Inflammatory macrophage (primary cell): ENCODE measurements at places on chromosomes 11 and 22.
A peak's percentile ranks its signal among the peaks of the same experiment; 100 is the strongest.

DNA sequence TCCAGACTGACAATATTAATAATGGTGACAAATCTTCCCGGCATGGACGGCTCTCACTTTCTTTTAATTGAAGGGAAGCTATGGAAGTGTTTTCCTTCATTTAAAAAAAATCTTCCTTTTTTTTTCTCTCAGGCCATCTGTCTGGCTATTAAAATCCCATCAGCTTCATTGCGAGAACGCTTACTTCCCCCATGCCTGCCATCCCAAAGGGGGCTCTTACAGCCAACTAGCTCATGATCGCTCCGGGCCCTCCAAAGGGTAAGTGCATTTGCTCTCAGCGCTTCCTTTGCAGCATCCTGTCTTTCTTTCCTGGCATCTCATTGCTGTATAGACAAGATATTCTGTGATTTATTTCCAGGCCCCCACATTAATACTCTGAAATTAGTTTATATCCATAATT lies 20.7 kb downstream of the CACNG2 start:
- no peak for DNase-seq

DNA sequence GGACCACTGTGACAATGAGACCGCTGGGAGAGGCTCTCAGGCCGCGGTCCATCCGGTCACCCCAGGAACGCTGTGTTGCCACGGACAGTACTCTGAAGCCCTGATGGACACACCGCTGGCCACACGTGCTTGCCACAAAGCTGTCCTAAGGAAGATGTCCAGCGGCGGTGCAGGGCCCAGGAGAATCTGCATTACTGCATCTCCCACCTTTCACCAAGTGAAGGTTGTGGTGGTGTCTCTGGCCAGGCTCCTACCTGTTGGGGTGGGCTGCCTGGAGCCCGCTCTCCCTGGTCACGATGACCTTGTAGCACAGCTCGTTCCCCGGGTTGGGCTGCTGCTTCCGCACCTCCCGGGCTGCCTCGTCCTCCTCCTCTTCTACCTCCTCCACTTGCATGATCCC lies 4.2 kb downstream of the TTLL12 start:
- no peak for DNase-seq

GRCh38 chr11:23453522-23453921 lies 593.2 kb upstream of the CCDC179 start:
- DNase-seq, result no peak

GRCh38 chr11:112889446-112889845 lies 71.8 kb upstream of the NCAM1 start:
- DNase-seq, result no peak

- peak; percentile 41 for DNase-seq
Observed at GRCh38 chr22:38706101-38706900, 557 bp downstream of the GTPBP1 start.

DNA sequence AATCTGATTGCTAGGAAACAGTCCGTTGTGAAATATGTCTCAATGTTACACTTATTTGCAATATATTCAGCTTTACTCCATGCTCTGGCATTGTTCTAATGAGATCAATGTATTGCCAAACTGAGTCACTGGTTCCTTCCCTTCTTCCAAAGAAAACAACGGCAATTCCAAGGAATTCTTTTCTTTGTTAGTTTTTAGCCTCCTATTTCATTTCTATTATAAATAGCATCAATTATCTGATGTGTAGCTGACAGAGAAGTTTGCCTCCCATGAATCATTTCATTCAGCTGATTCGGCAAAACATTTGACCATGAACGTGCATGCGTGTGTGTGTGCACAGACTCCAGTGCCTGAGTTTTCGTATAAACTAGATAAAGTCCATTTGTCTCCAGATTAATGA lies 346.8 kb downstream of the ETS1 start:
- DNase-seq, result no peak

GRCh38 chr11:116311206-116311605 lies 461.6 kb downstream of the BUD13 start:
- DNase-seq, result no peak

DNA sequence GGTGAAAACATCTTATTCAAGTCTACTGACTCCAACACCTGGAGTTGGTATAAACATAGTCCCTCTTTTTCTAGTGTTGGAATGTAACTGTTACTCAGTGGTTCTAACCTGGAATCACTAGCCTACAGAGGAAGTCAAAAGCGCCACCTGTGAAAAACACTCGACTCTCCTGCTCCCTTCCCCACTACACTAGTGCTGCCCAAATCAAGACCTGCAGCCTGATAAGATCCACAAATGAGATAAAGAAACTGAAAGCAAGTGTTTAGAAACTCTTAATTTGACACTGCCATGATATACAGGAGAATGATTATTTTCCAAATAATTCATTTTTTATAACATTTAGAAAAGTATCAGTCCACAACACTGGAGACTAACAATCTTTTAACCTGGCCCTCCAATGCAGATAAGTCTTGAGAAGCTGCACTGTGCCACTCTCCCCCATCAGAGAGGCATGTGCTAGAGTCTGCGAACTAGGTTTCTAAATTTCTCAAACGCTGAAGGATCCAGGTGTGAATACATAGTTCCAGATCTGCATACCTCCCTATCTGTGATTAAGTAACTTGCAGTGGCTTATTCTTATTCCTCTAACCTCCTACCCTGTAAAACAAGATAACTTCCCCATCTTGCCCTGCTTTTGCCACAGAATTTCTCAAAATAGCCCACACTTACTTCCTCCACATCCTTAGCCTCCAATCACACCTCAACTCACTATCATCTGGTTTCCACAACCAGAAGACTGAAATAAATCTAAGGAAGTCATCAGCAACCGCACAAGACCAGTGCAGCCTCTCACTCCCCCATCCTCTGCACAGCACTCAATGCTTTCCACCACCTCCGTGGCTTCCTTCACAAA lies 88.1 kb downstream of the RRAS2 start:
- peak; percentile 89 for DNase-seq

GRCh38 chr11:117097014-117097388 lies 1.2 kb downstream of the SIK3 start:
- no peak for DNase-seq

DNA sequence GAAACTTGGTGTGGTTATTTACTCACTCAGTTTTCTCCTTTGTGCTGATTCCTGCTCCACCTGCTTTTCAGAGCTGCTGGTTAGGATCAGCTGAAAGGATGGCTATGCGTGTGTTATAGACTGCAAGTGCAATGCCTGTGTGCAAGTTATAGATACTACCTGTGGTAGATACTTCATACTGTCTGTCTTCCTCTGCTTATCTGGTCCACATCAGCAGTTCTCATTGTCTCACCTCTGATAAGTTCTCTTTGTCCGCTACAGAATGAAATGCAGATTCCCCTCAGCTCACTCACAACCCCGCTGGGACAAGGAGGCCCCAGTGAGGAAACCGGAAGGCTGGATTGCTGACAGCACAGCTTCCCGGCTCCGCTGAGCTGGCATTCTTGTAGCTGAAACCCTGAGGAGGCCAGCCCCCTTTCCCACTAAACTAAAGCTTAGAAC lies 37.5 kb upstream of the LYVE1 start:
- DNase-seq, result peak; percentile 63

GRCh38 chr22:39877079-39877845 lies 16.3 kb downstream of the ENTHD1 start:
- DNase-seq, result no peak

- no peak for DNase-seq
Observed at GRCh38 chr11:118338637-118339061, 3.9 kb downstream of the CD3D start.

DNA sequence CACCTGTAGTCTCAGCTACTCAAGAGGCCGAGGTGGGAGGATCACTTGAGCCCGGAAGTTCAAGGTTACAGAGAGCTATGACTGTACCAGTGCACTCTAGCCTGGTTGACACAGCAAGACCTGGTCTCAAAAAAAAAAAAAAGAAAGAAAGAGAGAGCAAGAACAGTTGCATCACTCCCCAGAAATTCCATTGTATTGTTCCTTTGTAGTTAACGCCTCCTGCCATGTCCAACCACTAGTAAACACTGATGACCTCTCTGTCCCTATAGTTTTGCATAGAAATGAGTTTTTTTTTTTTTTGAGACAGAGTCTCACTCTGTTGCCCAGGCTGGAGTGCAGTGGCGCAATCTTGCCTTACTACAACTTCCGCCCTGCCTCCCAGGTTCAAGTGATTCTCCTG lies 10.8 kb downstream of the PATL1 start:
- DNase-seq, result no peak

GRCh38 chr11:134345237-134345550 lies 13.4 kb downstream of the GLB1L2 start:
- no peak for DNase-seq

DNA sequence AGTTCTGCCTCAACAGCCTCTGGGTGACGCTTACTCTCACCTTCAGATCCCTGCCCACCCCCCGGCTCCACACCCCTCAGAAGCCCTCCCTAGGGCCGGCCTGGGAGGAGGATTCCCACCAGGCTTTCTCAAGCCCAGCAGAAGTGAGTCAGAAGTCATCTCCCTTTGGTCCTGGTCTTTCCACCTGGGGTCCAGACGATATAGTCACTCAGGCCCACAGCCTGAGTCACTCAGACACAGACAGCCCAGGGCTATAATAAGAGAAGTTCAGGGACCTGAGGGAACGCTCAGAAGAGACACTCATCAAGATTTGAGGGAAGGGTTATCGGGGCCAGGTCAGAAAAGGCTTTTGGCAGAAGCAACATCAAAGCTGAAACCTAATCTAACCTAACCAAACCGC lies 127.1 kb downstream of the SPATA19 start:
- no peak for DNase-seq

GRCh38 chr11:122313581-122313980 lies 197.6 kb upstream of the BLID start:
- no peak for DNase-seq

DNA sequence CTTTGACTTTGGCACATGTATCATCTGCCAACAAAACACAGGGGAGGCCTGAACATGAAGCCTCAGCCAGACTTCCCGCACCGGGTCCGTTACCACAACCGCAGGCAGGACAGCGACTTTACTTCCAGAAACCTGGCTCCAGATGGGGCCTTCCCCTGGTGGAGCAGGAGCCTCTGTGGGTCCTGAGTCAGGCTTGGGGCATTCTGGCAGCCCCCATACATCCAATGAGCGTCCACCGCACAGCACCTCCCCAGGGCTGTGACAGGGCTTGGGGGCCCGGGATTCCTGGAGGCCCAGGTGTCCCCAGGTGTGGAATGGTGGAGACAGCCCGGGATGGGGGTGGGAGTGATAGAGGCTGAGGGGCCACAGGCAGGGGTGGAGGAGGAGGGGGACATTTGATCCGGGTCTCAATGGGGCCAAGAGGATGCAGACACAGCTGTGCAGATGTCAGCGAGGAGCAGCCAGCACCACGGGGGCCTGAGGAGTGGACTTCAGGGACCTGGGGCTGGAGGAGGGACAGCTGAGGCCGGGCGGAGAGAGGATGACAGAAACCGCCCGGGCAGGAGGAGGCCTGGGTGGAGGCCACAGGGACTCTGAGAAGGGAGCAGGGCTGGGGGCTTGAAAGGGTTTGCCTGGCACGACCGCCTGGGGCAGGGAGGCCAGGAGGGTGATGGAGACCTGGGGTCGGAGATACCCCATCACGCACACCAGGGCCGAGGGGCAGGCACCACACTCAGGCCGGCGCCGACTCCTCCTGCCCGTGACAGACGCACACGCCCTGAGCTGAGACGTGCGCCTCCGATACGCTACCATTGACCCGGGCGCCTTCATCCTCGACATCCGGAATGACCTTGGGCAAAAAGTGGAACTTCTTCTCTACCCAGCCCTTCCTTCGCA lies 8.6 kb downstream of the TTLL8 start:
- DNase-seq, result no peak

DNA sequence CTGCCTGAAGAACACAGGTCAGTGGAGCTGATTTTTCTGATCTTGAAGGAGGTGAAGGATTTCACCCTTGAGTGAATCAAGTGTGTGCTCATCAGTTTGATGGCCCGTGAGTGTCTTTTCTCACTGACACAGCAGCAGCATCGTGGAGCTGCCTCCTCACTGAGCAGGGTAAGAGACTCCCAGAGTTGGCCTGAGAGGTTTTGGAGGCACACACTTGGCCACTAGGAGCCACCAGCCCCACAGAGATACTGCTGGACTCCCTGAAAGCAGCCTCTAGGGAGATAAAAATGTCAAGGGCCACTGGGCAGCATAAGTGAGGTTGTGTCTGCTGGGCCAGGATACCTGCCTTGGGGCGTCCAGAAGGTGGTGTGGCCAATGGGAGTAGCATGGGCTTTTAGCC lies 245.4 kb downstream of the GRIK4 start:
- DNase-seq, result no peak

- DNase-seq, result no peak
Observed at GRCh38 chr11:93740031-93740729, 1.1 kb downstream of the TAF1D start.

GRCh38 chr11:68436985-68437926 lies 23.3 kb upstream of the PPP6R3 start:
- peak; percentile 63 for DNase-seq

DNA sequence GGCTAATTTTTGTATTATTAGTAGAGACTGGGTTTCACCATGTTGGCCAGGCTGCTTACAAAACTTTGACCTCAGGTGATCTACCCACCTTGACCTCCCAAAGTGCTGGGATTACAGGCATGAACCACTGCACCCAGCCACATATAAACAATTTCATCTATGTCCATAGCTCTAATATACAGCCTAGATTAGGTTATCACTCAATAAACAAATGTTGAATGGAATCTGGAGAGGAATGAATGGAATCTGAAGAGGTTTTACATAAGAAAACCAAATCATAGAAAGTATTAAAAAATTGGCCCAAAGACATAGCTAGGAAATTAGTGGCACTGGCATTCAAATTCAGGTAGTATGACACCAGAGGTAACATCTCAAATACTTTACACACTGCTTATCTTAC lies 1401.4 kb upstream of the TENM4 start:
- no peak for DNase-seq

GRCh38 chr11:21930408-21930807 lies 262.5 kb upstream of the ANO5 start:
- no peak for DNase-seq

GRCh38 chr22:39240831-39241793 lies 3.7 kb downstream of the PDGFB start:
- no peak for DNase-seq

- DNase-seq, result no peak
Observed at GRCh38 chr11:120385110-120385509, 48.9 kb downstream of the ARHGEF12 start.

DNA sequence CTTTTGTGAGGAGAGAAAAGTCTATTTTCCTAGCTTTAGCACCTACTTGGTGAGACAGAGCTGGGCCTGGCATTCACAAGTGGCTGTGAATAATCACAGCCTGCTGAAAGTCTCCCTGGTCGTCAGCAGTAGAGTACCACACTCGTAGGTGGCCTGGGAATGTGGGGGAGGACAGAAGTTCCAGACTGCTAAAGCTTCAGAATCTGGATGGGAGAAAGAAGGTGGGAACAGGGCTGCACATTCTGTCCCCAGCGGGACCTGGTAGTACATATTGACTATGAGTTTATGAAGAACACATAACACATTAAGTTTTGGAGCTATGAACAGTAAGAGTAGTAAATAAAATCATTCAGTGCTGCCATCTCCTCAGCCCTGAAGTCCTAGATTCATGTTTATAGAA lies 19.0 kb upstream of the LIMK2 start:
- DNase-seq, result no peak

DNA sequence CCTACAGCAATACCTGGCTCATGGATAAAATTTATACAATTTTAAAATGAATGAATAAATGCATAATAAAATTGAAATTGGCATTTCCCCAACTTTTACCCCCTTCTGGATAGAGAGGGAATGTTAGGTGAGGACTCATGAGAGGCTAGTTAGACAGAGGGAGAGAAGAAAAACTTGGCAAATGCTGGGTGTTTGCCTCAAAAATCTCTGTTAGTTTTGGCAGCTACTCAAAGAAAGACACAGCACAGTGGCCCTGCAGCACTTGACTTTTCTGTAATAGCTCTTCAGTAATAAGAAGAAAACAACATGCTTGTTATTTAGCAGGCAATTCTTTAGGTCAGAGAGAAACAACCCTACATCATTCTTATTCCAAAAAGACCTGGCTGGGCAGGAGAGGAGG lies 20.7 kb upstream of the IZUMO1R start:
- no peak for DNase-seq
